B cell (primary cell): ENCODE measurements at places on chromosomes 16 and 17. TPM values are rescaled to one million over a fixed set of nuclear protein-coding genes. Genes with fewer than 3 reads are reported as not detected.

KRTAP9-9 gene
- polyA plus RNA-seq, result not detected in 2 replicates

OTOP3 gene
- not detected in 2 replicates for polyA plus RNA-seq

LPO gene
- polyA plus RNA-seq, result not detected in 2 replicates

SLC6A2 gene
- polyA plus RNA-seq, result not detected in 2 replicates

LLGL2 gene
- 35.3 and 52.0 TPM in 2 replicates for polyA plus RNA-seq

KRT28 gene
- polyA plus RNA-seq, result not detected in 2 replicates

CSH1 gene
- polyA plus RNA-seq, result not detected in 2 replicates

SBK1 gene
- polyA plus RNA-seq, result 0.22 and 0.78 TPM in 2 replicates

VPS25 gene
- 30.6 and 40.5 TPM in 2 replicates for polyA plus RNA-seq

GUCY2D gene
- polyA plus RNA-seq, result not detected in 2 replicates

TBC1D3 gene
- polyA plus RNA-seq, result 0.71 TPM in 1 of 2 replicates, not detected in the other

ZFHX3 gene
- polyA plus RNA-seq, result 0.49 and 0.54 TPM in 2 replicates

FA2H gene
- polyA plus RNA-seq, result 1.1 and 3.6 TPM in 2 replicates

GPR179 gene
- 0.01 TPM in 2 replicates for polyA plus RNA-seq
